T-helper 17 cell (primary cell): ENCODE measurements at places on chromosomes 12 and 14. TPM values are rescaled to one million over a fixed set of nuclear protein-coding genes. Genes with fewer than 3 reads are reported as not detected.

The IAPP gene
- not detected for total RNA-seq

The PCED1B gene
- 54.2 TPM for total RNA-seq

The APOLD1 gene
- total RNA-seq: 5.1 TPM

The PLEKHG3 gene
- 61.4 TPM for total RNA-seq
